ENCODE measurements at places on chromosomes 4 and X.

DNA sequence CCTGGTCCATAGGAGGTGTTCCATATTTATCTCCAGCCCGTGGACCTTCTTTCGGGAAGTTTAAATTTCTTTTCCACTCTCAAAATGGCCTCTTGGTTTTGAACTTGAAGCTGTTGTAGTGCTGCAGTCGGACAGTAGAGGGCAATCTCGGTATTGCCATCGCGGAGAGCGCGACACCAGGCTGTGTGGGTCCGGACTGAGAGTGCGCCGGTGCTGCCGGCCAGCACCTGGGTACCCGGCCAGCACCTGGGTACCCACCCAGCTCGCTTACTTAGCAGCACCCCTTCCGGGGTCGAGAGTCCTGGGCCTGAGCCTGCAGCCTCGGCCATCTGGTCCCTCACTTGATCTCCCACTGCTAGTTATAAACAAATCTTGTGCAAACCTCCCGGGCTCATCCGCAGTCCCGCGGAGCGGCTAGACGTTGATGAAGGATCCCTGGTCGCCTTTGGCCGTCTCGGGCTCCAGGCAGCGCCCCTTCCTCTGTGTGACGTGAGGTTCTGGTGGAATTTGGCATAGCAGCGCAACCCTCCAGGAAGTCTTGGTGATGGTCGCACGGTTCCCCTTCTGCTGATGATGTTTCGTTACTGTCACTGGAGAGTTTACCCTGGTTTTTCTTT is 18.0 kb downstream of the FAM9A start:
- DNase-seq: peak; percentile 59

- DNase-seq: peak; percentile 31
Measured at GRCh38 chr4:78059524-78059889, 2.4 kb downstream of the FRAS1 start.

- peak; percentile 76 for DNase-seq
Measured at GRCh38 chr4:98261405-98262291, 464 bp downstream of the RAP1GDS1 start.

- DNase-seq: no peak
Measured at GRCh38 chrX:68820476-68821110, 8.2 kb upstream of the EFNB1 start.

DNA sequence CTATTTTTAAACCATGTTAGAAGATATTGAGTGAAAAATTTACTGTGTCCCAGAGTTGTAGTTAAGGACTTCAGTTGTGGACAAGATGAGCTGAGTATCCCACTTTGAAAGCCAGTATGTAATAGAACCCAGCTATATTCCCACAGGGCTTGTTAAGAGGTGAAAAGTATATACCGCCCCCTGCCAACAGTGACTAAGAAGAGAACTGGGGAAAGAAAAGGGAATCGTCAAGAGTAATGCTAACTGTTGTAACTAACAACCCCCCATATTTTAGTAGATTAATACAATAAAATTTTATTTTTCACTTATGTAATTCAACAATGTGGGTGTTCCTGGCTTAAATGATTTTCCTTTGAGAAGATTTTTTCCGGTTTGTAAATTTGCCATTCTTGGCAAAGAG is 250.4 kb upstream of the GIMD1 start:
- DNase-seq: no peak

DNA sequence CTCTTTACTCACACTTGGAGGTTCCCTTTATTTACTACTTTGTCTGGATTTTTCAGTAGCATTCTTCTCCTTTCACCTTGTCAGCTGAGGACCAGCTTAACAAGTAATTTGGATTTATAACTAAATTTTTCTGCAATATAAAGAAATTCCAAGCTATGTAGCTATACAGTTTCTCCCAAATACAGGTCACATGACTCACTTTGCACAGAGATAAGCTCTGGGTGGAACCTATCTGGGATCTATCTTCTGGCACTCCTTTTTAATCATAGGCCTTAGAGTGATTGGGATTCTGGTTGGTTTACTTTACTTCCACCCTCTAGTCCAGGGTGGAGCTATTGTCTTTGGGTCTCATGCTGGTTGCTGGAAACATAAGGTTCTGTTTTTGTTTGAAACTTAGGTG is 34.9 kb upstream of the STK26 start:
- DNase-seq: no peak

- no peak for DNase-seq
Measured at GRCh38 chr4:186104890-186105646, 564 bp downstream of the FAM149A start.

DNA sequence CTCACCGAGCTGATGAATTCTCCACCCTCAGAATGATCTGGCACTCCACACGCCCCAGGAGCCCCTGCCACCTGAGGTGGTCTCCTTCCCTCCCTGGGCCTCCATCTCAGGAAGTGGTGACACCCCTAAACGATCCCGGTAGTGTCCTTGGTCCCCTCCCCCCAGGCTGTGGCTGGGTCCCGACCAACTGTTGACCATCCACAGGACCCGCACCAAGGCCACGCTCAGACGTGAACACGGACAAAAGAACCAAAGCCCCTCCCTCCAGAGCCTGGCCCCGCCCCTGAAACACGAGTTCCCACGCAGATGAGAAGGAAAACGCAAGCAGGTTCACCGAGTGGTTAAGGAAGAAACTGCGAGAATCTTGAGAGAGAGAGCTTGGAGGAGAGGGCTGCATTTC is 16.6 kb downstream of the LRPAP1 start:
- no peak for DNase-seq

DNA sequence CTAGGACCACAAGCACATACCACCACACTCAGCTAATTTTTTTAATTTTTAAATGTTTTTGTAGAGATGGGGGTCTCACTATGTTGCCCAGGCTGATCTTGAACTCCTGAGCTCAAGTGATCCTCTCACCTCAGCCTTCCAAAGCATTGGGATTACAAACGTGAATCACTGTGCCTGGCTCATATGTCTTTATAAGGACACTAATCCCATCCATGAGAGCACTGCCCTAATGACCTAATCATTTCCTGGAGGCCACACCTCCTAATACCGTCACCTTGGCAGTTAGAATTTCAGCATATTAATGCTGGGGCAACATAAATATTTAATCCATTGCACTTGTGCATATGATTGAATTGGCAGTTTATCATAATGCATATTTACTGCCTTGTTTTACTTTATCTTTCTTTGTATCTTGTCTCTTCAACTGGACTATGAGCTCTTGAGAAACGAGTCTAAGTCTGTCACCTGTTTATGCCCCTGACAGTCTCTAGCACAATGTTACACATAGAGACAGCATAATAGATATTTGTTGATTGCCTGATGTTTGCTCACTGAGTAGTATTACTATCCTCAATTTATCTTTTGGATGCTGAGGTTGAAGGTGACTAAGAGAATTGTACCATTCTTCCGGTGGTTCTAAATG is 172.0 kb downstream of the AASDH start:
- DNase-seq: no peak

DNA sequence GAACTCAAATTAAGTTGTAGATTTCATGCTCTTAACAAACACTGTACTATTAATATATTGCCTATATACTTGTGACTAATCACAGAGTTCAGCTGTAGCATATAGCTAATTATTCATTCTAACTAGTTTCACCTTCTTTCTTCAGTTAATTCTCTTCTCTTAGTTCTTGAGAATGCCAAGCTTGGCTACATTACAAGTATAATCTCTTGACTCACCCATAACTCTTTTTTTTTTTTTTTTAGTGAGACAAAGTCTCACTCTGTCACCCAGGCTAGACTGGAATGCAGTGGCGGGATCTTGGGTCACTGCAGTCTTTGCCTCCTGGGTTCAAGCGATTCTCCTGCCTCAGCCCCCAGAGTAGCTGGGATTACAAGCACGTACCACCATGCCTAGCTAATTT is 5.4 kb downstream of the KLHL5 start:
- no peak for DNase-seq

GRCh38 chr4:124111411-124111810 is 601.1 kb downstream of the ANKRD50 start:
- no peak for DNase-seq

DNA sequence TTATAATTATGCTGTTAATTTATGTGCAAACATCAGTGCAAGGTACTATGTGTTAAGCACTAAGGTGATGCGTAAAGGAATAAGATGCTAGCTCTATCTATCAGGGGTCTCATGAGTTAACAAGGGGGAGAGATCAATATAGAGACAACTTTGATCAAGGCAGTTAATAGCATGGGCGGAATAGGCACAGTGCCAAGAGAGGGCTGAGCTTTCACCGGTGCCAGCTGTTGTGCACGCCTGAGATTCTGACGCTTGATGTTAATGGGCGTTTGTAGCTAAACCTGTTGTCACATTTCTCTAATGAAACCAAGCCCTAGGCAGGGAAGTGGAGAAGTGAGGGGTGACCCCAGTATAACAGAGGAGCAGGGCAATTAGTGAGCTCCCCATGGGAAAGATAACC is 86.0 kb upstream of the NMU start:
- DNase-seq: no peak

GRCh38 chr4:856225-856901 is 30.4 kb upstream of the CPLX1 start:
- DNase-seq: peak; percentile 35

DNA sequence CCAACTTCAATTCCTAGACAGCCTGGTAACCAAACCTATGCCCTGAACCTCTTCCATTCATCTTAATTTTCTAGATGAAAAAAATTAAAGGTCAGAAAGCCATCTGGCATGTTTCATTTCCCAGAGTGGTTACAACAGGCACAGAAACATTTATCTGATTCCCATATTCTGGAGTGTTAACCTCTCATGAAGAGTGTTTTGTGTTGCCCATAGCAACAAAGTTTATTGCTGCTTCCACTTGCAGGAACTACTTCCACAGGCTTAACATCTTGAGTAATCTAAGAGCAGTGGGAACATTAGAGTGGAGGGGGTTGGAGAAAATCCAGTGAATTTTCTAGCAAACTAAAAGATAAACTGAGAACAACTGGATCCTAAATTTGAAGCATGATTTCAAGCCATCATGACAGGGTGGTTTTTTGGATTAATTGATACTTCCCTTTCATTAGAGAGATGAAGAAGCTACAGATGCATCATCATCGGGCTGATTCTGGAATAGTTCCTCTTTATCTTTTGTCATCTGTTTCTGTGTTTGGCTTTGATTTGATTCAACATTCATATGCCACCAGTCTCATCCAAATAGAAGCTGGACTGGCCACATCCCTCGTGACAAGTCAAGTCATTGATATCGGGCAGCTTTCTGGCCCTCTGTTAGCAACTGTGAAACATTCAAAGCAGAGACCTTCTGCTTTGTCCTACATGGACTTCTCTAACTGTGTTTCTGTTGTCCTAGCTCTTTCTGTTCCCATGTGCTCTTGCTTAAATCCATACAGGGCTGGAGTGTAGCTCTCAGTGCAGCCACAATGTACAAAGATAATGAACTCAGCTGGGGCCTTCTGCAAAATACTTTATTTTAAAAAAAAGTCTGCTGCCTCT is 167.3 kb downstream of the MID1IP1 start:
- no peak for DNase-seq

DNA sequence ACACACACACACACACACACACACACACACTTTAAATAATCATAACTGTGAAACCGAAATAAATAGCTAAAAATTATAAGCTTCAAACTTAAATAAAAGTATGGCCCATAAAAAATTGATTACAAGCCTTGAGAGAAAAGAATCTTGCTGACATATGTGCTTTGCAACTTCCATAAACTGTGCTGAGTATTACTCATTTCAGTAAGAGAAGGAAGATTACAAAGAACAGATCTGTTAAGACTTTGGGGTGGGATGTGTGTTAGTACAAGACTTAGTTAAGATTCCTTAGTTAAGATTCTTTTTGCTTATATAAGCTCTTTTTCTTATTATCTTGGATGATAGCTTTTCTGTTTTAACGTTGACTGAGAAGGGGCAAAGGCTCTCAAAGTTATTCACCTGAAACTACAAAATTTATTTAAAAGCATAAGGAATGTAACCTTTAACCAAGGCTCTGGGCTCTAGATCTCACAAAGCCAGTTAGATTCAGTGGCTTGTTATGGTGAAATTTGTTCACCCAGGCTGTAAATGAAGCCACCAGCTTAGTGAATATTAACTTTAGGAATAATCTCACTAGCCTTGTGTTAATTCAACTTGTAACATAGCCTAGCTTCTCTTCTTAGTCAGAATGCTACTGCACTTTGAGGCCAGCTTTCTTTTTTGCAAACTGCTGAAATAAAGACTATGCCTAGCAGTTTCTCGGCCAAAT is 58.2 kb downstream of the ARSJ start:
- no peak for DNase-seq

DNA sequence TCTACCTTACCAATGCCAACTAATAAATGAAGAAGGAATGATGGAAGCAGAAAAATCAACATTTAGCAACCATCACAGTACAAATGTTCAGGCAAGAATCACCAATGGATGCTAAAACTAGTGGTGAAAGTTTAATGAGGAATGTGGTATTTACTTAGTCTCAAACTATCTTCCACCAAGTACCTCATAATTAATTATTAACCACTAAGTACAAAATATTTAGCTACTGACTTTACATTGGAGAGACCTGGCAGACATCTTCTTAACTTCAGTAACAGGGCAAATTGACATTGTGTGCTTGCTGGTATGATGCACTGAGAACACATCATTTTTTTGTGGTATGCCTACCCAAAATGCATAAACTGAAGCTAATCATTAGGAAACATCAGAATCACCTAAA is 82.4 kb downstream of the DLG3 start:
- DNase-seq: no peak

GRCh38 chr4:40831146-40831907 is 81.6 kb downstream of the NSUN7 start:
- no peak for DNase-seq

All from activated T-cell treated with anti-CD3 and anti-CD28 coated beads, Interleukin-2, amount 50 U/mL, for 48 hours (primary cell).